Choroid plexus epithelial cell (primary cell): ENCODE measurements at places on chromosomes 6 and 20.

GRCh38 chr6:473356-473755, 81.8 kb downstream of the IRF4 start:
- no peak for DNase-seq

- DNase-seq: peak; percentile 99
Measured at GRCh38 chr20:62652041-62652893, 10.0 kb downstream of the SLCO4A1 start.

DNA sequence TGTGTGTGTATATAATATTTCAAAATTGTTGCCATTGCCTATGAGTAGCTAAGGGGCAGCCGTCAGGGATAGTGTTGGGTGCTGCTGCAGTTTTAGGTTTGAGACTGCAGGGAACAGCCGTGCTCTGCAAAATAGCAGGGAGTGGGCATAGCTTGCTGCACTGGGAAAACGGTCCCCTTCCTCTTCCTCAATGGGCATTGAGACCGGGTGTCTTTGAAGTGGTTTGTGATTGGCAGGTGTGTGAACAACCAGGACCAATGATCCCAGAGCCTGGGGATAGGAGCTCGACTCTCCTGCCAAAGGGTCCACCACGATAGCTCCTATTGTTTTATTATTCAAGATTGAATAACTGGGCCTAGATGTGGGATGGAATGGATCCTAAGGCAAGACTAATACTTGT, 5.1 kb upstream of the EBF4 start:
- DNase-seq: no peak

DNA sequence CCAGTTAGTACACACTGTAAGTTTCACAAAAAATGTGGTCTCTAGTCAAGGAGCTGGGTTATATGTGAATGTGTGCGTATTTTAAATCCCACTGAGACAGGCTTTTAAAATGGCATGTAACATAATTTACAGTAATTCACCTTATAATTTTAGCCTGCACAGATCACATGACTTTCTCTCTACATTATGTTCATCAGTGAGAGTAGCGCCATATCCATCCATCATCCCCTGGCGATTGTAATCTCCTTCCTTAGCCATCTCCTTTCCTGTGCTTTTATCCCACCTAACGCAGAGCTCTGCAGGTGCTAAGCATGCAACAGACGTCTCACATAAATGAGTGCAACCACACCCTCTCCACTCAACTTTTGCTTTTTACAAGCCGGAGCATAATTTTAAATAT, 210.8 kb downstream of the TBC1D7 start:
- DNase-seq: no peak

GRCh38 chr6:113171882-113172281, 685.3 kb upstream of the MARCKS start:
- no peak for DNase-seq

- DNase-seq: peak; percentile 93
Measured at GRCh38 chr20:24497851-24498250, 28.4 kb downstream of the SYNDIG1 start.

DNA sequence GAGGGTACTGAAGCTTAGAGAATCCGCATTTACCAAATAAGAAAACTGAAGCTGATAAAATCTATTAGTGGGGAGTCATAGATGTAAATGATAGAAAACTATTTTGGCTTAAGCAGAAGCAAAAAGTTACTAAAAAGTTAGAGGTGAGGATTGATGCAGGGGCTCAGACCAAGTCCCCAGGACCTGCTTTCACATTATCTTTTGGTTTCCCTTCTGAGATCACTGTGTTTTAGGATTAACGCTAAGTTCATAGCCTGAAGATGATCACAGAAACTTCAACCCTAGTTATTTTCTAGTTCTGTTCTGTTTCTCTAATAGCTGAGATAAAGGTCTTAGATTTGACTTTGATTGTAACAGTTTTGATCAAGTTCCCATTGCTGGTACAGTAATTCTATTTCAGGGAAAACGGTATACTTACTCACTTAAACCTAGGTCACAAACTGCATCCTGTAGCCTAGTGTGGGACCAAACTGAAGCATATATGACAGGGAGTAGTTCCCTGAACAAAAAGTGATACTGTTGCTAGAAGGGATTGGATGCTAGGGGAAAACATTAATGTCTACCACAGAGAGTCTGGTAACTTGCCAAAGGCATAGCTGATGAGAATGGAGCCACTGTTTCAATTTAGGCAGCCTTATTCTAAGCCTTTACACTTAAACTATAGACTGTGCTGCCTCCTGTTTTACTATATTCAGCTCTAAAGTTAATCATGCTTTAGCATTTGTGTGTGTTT, 13.1 kb downstream of the CYB5R4 start:
- DNase-seq: peak; percentile 47

GRCh38 chr6:13593103-13593502, 18.7 kb downstream of the SIRT5 start:
- no peak for DNase-seq

- DNase-seq: peak; percentile 41
Measured at GRCh38 chr20:24619212-24619611, 149.8 kb downstream of the SYNDIG1 start.

DNA sequence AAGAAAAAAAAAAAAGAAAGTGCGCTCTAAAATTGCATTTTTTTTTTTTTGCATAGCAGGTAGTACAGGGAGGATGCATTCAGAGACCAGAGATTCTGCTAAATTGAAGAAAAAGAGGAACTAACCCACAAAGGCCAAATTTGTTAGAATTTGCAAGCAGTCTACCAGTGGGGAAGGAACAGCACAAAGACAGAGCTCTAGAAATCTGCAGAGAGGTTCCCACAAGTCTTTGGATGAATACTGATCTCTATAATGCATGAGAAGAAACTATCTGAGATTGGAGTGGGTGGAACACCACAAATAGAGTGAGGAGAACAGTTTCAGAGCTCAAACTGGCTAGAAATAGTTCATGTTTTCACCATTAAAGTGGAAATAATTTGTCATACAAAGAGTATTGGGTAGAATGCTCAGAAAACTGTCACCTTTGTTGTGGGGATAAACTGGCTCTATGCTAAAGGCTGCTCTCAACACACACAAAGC, 79.6 kb upstream of the AHI1 start:
- no peak for DNase-seq

DNA sequence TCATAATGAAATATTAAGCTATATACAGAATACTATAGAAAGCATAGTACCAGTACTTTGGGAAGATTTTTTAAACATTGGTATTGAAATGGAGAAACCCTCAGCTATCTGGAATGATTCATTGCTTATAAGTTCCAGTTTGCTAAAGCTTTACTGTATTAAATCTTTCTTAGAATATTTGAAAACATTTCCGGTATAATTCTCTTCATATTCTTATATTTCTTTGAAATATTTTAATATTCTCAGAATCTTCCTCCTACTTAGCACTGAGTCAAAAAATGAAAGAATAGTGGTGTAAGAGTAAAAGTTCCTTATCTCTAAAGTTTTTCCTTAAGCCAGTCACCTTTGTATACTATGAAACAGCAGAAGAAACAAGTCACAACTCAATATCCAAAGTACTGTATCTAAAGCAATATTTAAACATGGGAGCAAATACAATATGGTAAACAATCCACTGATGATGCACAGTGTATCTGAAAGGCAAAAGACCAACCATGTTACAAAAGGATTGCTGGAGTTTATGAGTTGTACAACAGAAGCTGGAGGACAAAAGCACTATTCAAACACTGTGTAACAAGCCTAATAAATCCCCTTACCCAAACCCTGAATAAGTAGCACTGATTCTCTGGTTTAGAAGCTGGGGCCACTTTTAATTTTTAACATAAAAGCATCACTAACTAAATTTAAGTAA, 102.1 kb downstream of the PRDM1 start:
- DNase-seq: no peak
